Cardiac muscle cell (in vitro differentiated cells and primary cell): ENCODE measurements at places on chromosomes 5 and 9.
A peak's percentile ranks its signal among the peaks of the same experiment; 100 is the strongest.

GRCh38 chr5:133051542-133052316, at the start of gene HSPA4:
Gene HSPA4, plus strand, starts transcription at chr5:133052013. Its CDS starts 238 bp downstream, at chr5:133052251.
- DNase-seq: peak; percentile 99

DNA sequence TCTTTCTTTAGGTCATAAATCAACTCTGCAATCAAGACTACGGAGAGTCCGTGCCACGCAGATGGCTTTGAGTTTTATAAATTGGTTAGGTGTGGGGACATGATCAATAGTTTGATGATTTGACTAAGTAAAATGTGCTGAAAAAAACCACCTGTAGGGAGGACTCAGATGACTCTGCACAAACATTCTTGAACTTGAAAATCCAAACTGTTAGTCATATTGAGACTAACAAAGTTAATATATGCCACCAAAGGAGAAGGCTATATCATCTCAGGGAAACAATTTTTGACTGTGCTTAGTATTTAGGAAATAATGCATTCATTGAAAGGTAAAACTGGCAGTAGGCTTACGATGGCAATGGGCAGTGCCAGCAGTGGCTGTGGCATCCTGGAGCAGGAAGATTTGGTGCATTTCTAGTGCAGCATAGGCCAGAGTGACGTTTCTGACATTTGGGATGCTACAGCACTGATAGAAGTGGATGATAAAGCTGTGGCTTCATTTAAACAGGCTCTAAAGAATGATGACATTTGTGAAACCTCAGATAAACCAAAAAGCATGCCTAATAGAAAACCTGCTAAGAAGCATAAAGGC, 291.1 kb downstream of the MLLT3 start:
- no peak for DNase-seq

DNA sequence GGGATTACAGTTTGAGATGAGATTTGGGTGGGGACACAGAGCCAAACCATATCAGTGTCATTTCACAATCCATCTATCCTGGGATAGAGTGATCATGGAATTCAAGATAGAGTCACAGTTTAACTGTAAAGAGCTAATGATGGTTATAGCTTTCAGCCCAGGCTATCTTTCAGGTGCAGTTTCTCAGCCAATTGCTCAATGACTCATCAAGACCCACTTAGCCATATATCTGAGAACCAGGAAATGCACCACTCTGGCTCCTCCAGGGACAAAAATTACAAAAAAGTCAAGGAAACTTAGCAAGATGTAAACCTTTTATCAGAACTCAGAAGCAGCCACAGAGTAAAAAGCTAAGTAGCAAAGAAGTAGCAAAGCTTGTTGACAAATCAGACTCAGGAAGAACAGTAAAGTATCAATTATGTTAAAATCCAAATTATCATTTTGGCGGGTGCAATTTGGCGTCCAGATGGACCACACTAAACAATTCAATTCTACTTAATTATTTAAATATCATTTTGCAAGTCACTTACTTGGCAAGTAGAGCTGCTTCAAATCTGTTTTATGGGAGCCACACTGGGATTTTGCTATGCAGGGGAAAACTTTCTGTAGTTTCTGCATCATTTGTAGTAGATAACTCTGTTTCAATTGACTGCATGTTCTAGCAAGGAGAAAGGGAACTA, 169.4 kb downstream of the TLE1 start:
- no peak for DNase-seq

DNA sequence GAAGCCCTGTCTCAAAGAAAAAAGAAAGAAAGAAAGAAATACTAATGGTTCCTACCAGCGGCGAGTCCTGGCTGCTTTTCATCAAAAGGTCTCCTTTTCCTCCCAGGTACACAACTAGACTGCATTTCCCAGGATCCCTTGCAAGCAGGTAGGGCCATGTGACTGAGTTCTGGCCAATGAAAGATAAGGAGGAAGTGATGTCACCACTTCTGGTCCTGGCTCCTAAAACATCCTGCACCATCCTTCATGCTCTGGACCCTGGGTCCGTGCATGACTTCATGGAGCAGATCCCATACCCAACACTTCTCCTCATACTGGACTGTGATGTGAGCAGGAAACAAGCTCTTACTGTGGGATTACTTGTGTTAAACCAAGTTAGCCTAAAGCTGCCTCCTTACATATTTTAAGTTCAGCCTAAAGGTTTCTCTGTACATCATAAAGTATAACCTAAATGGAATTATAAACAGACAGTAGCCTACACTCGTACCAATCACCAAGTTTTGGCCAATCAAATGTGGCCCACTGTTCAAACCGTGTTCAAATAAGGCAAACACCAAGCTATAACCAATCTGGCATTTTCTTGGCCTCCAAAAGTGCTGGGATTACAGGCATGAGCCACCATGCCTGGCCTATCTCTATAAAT, 30.2 kb upstream of the FUBP3 start:
- DNase-seq: no peak

DNA sequence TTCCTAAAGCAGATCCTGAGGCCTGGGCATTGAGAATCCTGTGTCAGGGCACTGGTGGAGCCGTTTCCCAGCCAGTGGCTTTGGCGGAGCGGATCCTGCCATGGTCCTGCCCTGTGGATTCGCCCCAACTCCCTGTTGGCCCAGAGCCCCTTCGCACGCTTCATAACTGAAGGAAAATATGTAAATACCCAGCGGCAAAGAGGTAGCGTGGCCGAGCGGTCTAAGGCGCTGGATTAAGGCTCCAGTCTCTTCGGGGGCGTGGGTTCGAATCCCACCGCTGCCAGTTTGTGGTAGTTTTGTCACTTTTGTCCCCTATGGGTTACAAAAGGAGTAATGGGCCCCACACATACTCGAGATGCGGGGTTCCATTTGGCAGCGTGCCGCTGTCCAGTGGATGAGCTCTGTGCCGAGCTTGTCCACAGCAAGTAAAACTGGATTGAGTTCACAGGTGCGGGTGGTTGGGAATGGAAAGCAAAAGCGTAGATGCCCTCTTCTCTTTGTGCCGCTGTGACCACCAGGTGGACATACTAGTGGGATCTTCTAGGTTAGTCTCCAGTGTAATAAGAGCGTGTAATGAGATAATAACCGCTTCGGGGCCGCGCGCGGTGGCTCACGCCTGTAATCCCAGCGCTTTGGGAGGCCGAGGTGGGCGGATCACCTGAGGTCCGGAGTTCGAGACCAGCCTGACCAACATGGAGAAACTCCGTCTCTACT, 17.3 kb downstream of the TRIM7 start:
- DNase-seq: peak; percentile 81

DNA sequence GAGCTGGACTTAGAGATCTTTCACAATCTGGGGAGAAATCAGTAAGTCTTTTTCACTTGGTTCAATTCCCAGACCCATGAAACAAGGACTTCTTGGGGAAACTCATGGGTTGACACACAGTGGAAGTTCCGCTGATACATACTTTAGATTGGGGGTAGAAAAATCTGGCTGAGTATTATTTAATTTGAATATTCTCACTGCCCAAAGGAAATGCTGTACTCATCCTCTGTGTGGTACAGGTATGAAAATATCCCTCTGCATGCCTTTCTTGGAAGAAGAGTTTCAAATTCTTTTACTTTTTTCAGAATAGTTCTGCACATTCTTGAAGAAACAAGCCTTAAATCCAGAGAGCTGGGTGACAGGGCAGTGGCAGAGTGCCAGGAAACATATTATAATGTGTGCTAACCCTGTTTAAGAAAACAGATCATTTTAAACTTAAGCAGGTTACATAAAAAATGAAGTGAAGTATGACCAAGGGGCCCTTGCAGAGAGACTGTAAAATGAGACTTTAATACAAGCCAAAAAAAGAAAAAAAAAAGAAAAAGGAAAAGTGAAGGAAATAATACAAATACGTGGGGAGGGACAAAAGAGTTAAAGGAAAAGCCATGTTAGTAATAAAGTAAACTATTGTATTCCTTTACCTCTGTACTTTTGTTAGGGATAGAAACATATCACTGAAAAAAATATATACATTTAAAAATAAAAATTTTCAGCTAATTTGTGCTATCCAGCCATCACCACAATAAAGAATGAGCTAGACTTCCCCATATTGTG, 173.4 kb upstream of the NR3C1 start:
- DNase-seq: no peak

DNA sequence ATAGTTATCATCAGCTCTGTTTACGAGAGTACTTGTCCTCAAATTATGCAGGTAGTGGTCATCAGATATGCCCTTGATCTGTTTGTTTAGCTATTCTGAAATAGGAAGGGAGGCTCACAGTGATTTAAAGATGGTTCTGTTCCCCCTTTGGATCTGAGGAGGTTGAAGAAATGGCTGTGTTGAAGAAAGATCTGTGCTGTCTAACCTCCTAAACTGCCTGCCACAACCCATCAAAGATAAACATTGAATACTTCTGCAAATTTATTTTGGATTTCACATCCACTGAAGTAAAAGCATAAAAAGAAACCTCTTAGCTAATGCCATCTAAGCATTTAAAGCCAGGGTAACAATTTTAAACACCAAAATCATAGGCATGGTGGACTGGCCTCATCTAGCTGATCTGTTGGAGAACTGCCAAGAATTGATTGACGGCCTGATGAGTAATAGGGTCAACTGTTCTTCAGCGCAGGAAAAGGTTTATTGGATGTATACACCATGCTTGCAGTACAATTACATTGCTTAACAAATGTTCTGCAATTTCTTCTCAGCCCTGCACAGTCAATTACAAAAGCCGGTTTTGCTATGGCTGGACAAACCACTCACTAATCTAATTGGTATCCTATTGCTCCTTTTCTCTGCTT, 97.6 kb downstream of the SEMA6A start:
- DNase-seq: peak; percentile 42
